ENCODE measurements at places on chromosomes 11 and 22. TPM values are rescaled to one million over a fixed set of nuclear protein-coding genes. Genes with fewer than 3 reads are reported as not detected.

XKR3 gene
- total RNA-seq = not detected

HTATIP2 gene
- 35.9 TPM for total RNA-seq

FREY1 gene
- 2.7 TPM for total RNA-seq

DDI1 gene
- total RNA-seq = not detected

OR8G5 gene
- not detected for total RNA-seq

NAALAD2 gene
- not detected for total RNA-seq

LGR4 gene
- not detected for total RNA-seq

CHRNA10 gene
- 4.2 TPM for total RNA-seq

MYOD1 gene
- not detected for total RNA-seq

SNX32 gene
- total RNA-seq = 2.3 TPM

MMP7 gene
- not detected for total RNA-seq

PLEKHB1 gene
- 4.7 TPM for total RNA-seq

E2F8 gene
- total RNA-seq = 22.8 TPM

IRAG1 gene
- total RNA-seq = not detected

DEPDC5 gene
- 39.7 TPM for total RNA-seq

GGTLC3 gene
- not detected for total RNA-seq

TNNT3 gene
- 6.1 TPM for total RNA-seq

DNAJB7 gene
- not detected for total RNA-seq

FCHSD2 gene
- 62.6 TPM for total RNA-seq

RFPL2 gene
- total RNA-seq = 0.15 TPM

CD3G gene
- total RNA-seq = 223 TPM

APOL5 gene
- not detected for total RNA-seq

Data from T-helper 1 cell treated with Interleukin-12 subunit alpha and Interleukin-12 subunit beta and Interleukin-4 antibody, amounts not matched to agents 30 ng/mL and 1 ng/mL, for 36 hours (primary cell).